ENCODE measurements at places on chromosomes 13 and 19.

DNA sequence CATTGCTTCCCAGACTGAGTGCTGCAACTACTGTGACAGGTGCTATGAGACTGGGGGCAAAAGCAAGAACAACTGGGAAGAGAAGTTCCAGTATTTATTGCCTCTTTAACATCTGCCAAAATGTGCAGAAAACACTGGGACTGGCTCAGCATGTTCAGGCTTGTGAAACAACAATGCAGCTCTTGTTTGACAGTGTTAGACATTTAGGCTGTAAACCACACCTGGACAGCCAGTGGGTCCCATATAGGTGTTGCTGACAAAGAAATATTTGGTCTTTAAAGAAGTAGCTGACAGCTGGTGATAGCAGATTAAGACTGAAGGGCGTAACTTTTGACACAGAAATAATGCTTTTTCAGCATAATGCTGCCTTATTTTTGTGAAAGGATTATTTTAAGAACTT, 88.1 kb downstream of the STOML3 start:
- DNase-seq: no peak

DNA sequence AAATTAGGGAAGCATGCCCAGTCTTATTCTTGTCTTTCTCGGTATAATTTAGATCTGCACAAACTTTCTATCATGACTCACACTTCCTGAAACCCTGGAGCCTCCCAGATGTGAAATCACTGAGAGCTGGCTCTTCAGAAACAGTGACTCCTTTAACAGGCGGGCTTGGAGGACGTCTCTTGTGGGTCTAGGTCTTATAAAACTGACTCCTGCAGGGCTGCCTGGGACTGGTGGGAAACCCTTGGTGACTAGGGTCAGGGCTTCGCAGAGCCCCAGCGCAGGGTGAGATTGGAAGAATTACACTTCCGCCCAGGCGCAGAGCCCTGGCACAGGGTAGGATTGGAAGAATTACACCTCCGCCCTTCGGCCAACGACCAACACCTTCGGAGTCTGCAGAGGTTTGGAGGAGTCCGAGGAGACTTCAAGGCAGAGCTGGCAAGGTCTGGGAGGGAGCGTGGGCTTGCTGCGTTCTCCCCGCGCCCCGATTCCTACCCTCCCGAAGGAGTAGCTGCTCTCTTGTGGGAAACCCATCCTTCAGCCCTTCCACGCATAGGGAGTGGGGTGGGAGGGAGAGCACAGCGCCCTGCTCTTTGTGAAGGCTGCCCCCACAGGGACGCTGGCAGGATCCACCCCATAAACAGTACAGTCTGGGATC, 43.4 kb upstream of the MAP3K10 start:
- DNase-seq: no peak

GRCh38 chr19:49614096-49614833, 23.3 kb downstream of the PRR12 start:
- no peak for DNase-seq

DNA sequence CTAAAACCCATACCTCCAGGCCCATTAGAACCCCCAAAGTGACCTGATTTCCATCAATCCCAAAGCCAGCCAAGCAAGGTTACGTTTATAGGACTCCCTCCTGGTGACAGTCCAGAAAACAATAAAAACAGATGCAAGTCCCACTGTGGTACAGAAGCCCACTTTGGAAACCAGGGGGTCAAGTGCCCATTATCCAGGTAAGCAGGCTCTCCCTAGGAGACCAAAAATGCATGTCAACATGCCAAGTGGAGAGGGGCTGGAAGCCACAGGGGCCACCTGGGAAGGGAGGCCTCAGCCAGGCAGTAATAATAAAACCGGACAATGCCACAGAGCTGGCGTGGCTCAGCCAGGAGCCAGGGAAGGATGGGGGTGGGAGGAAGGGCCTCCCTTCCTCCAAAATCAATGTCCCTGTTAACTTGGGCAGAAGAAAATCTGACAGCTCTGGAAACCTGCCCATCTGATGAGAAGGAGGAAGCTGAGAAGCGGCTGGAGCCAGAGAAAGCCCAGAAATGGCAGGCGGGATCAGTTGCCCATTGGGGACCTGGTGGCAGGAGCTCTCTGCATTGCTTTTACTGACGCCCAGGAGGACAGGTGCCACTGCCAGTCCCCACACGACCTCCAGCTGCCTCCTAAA, 160.4 kb downstream of the ZIC5 start:
- no peak for DNase-seq

- no peak for DNase-seq
These were observed 18.8 kb downstream of the TMEM143 start for GRCh38 chr19:48344892-48345291.

DNA sequence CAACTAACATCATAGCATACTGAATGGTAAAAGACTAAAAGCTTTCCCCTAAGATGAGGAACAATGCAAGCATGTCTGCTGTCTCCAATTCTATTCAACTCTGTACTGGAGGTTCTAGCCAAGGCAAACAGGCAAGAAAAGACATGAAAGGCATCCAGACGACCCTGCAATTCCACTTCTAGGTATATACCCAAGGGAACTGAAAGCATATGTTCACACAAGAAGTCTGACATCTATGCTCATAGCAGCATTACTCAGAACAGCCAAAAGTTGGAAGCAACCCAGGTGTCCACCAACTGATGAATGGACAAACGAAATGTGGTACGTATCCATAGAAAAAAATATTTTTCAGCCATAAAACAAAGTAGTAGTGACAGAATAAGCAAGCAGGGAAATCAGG, 39.1 kb downstream of the PEPD start:
- DNase-seq: no peak

DNA sequence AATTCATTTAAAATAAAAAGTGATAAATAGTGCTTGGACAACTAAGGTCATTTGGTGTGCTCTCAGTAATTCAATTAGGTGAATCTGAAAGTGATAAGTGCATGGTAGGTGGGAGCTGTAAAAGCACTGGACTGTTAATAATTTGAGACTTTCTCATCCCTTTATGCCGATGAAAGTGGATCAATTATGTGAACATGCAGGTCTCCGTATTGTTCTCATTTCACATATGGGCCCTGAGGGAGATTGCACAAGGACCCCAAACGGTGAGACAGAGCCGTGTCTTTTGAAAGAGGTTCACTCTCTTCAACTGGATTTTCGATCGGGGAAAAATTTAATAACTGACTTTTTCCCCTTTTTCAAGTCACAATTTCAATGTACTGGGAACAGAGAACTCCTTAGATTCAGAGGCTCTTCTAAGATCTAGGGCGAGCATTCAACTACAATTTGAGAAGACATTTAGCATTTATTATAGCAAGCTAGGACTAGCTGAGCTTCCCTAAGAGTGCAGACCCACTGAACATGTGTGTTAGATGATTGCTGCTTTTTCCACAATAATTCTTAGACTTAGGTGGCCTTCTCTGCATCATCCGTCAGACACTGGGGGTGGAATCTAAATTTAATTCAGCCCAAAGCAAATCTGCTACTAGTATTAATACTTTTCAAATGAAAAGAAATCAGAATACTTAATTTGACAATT, 347.6 kb downstream of the OXGR1 start:
- DNase-seq: no peak

- DNase-seq: no peak
These were observed 40.0 kb downstream of the DZIP1 start for GRCh38 chr13:95604556-95604915.

- no peak for DNase-seq
These were observed 238.3 kb upstream of the MAB21L1 start for GRCh38 chr13:35714588-35715377.

- DNase-seq: no peak
These were observed 1361.3 kb downstream of the PCDH9 start for GRCh38 chr13:65868884-65869283.

- DNase-seq: no peak
These were observed 24.1 kb downstream of the SLC25A30 start for GRCh38 chr13:45393941-45394570.

GRCh38 chr19:34539396-34539795, 57.8 kb downstream of the WTIP start:
- DNase-seq: no peak

- DNase-seq: no peak
These were observed 381.1 kb downstream of the LIG4 start for GRCh38 chr13:107834281-107834680.

DNA sequence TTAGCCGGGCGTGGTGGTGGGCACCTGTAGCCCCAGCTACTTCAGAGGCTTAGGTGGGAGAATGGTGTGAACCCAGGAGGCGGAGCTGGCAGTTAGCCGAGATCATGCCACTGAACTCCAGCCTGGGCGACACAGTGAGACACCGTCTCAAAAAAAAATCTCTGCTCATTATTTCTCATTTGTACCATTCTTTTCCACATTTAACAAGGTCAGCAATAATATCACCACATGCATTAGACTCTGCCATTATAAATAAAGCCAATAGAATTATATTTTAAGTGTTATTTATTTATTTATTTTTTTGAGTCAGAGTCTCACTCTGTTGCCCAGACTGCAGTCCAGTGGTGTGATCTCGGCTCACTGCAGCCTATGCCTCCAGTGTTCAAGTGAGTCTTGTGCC, 24.2 kb downstream of the UGGT2 start:
- DNase-seq: no peak

GRCh38 chr13:75724752-75725517, 88.8 kb downstream of the LMO7 start:
- no peak for DNase-seq

DNA sequence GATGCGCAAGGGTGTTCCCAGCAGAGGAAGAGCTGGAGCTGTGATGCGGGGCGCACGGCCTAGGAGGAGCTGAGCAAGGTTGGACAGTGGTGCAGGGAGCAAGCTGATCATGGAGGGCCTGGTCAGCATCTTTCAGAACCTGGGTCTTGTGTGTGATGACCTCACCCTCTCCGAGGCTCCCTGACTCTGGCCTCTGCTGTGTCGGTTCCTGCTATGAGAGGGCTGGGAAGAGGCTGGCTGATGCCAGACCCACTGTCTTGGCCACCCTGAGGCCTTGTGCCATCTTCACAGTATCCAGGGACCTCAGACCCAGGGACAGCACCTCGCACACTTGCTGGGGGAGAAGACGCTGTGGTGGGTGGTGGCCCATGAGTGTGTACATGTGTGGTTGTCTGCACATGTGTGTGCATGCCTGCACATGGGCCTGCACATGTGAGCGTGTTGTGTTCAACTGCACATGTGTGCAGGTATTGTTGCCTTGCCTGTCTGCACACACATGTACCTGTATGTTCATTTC, 16.5 kb upstream of the C13orf46 start:
- no peak for DNase-seq

GRCh38 chr13:25335856-25336255, 34.4 kb downstream of the NUP58 start:
- DNase-seq: no peak

DNA sequence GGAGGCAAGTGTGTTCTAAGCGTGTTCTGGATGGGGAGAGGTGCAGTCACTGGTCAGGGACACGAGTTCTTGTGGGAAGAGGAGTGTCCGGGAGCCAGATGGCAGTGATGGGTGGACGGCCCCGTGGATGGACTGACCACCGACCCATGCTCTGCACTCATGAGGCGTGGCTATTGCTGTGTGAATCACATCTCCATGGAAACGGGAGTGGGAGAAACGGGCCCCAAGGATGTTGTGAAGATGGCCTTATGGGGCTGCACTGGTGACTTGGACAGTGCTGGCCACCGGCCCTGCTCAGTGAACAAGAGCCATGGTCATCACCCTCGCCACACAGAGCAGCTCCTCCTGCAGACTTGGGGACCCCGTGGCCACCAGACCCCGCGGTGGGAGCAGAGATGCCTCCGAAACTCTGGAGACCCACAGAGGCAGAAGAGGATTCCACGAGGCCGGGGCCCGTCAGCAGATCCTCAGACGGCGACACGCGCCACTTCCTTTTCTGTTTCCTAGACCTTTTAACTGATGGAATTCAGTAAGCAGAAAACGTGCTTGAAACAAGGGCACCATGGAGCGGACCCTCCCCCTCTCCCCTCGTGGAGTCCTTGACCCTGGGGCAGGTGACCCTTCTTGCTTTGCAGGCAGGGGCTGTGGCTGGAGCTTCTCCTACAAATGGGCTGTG, 47.5 kb downstream of the GAS6 start:
- no peak for DNase-seq

DNA sequence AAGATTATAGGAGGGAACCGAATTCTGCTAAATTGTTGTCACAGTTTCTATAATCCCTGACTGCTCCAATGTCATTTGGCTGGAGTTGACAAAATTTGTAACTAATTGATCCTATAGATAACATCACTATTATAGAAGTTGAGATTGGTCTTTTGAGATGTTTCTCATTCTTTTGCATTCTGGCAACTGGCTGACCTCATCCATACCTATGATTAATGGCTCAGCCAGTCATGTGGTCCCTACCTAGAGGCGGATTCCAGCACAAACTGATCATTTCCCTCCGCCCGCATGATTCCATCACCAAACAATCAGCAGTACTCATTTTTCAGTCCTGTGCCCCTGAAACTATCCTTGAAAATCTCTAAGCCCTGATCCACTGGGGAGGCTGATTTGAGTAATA, 4.2 kb downstream of the PSG2 start:
- no peak for DNase-seq

GRCh38 chr13:41111454-41111853, 21.1 kb downstream of the KBTBD6 start:
- DNase-seq: no peak

- no peak for DNase-seq
These were observed 1587.8 kb downstream of the PCDH9 start for GRCh38 chr13:65642301-65642700.

DNA sequence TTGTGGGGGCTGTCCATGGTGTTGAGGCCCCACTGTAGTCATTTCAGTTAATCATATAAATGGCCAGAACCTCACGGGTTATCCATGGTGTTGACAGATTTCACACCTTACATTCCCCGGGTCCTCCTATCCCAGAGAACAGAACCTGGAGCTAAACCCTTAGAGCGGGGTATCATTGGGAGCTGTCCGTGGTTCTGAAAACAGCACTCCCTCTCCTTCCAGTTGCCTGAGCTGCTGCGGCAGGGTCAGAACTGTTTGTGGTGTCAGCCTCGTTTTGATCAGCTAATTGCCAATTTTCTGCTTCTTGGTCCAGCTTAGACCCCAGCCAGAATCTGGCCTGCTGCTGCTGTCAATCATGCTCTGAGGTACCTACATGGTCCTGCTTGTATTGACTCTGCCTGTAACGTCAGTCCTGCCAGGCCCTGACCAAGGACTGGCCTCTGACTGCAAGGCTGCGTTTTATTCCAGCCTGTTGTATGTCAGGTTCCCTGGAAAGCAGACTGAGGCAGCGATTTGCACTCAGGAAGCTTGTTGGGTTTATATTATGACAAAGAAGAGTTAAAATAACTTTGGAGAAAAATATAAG, 55.8 kb upstream of the KCTD15 start:
- DNase-seq: no peak

DNA sequence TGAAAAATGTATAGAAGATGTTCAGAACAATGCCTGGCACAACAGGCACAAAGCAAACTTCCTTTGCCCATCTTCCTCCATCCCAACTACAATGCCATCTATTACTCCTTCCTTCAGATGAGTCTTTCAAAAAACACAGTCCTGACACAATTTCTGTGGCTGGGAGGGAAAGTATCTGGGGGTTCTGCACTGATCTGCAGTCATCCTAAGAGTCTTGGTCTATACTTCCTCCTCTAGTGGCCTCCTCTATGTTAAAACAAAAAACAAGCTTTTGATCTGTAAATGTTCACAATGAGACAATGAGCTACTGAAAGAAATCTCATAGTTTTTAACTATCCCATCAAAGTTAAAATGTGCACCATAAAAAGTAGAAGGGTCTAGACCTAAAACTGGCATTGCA, 44.8 kb downstream of the USP12 start:
- DNase-seq: no peak

- peak; percentile 35 for DNase-seq
These were observed 116.4 kb downstream of the TM9SF2 start for GRCh38 chr13:99617474-99618255.

Data from amygdala (tissue), 56 donors.